ENCODE measurements at places on chromosomes 2 and 18. TPM values are rescaled to one million over a fixed set of nuclear protein-coding genes. Genes with fewer than 3 reads are reported as not detected.

EPAS1 gene
- polyA plus RNA-seq = 149 TPM

CHST9 gene
- polyA plus RNA-seq = 1.3 TPM

ACP1 gene
- 77.1 TPM for polyA plus RNA-seq

TRIB2 gene
- polyA plus RNA-seq = 25.3 TPM

LIMS2 gene
- 178 TPM for polyA plus RNA-seq

AQP12B gene
- not detected for polyA plus RNA-seq

PLEK gene
- 1.3 TPM for polyA plus RNA-seq

CNDP2 gene
- 41.0 TPM for polyA plus RNA-seq

LINC00305 gene
- polyA plus RNA-seq = not detected

KLF11 gene
- polyA plus RNA-seq = 9.8 TPM

SLC11A1 gene
- polyA plus RNA-seq = 13.8 TPM

ANKRD12 gene
- polyA plus RNA-seq = 7.3 TPM

CCDC74A gene
- 1.5 TPM for polyA plus RNA-seq

PAX3 gene
- polyA plus RNA-seq = 0.23 TPM

SLC40A1 gene
- 32.2 TPM for polyA plus RNA-seq

CHMP1B gene
- polyA plus RNA-seq = 40.4 TPM

SIX3 gene
- polyA plus RNA-seq = not detected

SNORC gene
- polyA plus RNA-seq = 0.59 TPM

PTPRN gene
- polyA plus RNA-seq = 0.41 TPM

AQP12A gene
- not detected for polyA plus RNA-seq

GKN2 gene
- not detected for polyA plus RNA-seq

KIF1A gene
- polyA plus RNA-seq = 45.7 TPM

PARD3B gene
- polyA plus RNA-seq = 3.0 TPM

All from right cardiac atrium (tissue), 5 donors.